Stimulated activated CD4-positive, alpha-beta T cell treated with anti-CD3 and anti-CD28 coated beads, Interleukin-2, amount 100 ng/mL, for 48 hours (primary cell): ENCODE measurements at places on chromosomes 1 and 21.

- no peak for DNase-seq
Measured at GRCh38 chr1:94113589-94114226, 7.2 kb downstream of the ABCA4 start.

GRCh38 chr1:91523482-91523881 is 22.8 kb downstream of the CDC7 start:
- DNase-seq = no peak

DNA sequence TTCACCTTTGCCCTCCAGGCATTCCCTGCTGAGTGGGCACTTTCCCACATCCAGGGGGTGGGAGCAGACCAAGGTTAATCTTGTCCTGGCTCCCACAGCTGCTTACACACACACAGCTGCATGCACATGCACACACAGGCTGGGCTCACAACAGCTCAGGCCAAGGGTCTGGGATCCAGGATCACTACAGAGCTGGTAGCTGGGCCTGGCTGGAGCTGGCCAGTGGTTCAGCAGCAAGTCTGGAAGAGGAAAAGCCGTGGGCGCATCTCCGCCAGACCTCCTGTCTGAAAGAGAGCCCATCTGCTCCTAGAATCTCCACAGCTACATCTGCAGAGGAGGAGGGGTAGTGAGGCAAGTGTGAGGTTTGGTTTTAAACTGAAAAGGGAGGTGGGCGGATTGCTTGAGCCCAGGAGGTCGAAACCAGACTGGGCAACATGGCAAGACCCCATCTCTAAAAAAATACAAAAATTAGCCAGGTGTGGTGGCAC is 3.8 kb downstream of the CDK18 start:
- no peak for DNase-seq

GRCh38 chr21:31498985-31499384 is 154.9 kb upstream of the TIAM1 start:
- no peak for DNase-seq

- DNase-seq = no peak
Measured at GRCh38 chr1:61307422-61308142, 225.2 kb downstream of the NFIA start.

GRCh38 chr1:197614916-197615692 is 160.2 kb downstream of the DENND1B start:
- no peak for DNase-seq

GRCh38 chr1:82587371-82587770 is 786.6 kb downstream of the ADGRL2 start:
- no peak for DNase-seq

- no peak for DNase-seq
Measured at GRCh38 chr1:219833214-219833815, 95.0 kb downstream of the SLC30A10 start.

DNA sequence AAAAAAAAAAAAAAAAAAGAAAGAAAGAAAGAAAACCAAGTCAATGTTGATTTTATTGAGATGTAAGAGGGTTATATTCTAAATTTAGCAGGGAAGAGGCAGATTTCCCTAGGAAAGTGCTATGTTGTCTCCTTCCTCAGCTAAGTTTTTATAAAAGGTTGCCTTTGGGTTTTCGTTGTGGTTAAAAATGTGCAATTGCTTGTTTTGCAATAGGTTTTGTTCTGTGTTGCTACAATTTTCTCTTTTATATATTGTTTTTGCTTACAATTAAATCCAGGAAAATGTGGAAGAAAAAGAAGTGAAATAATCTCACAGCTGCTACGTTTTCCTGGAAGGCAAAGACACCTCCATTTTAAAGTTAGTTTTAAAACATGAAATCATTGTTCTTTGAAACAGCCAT is 136.7 kb upstream of the C1orf105 start:
- no peak for DNase-seq

GRCh38 chr1:20210736-20211460 is 24.6 kb upstream of the PLA2G2C start:
- no peak for DNase-seq
